T1000 (cell line): ENCODE measurements at places on chromosomes 16 and 17.

- DNase-seq, result no peak
Observed at GRCh38 chr17:74394275-74394950, 27.1 kb downstream of the GPR142 start.

GRCh38 chr17:31907342-31907962, 5.9 kb upstream of the UTP6 start:
- DNase-seq, result no peak

DNA sequence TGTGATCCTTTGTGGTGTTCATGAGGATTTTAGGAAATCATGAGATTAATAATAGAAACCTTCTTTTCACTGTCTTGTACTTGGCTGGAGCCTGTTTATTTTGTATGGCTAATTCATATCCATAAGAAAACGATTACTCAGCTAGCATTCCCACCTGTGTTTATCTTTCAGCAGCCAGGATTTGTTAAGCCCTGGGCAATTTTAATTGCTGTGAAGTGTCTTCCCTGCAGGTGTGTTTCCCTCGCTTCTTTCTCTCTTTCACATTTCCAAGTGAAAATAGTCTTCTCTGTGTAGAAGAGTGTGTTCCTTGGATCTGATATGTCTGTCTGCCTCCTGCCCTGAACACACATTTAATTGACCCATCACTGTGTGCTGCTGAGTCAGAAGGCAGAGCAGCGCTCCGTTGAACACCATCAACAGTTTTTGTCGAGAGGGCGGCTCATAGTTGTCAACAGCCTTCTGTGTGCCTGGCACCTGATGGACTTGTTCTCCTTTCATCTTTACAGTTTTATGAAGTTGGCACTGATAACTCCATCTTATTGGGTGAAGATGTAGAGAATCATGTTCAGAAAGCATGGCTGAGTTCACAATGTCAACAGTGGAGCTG, 83.2 kb downstream of the SPECC1 start:
- no peak for DNase-seq

- no peak for DNase-seq
Observed at GRCh38 chr16:57377080-57377841, 5.0 kb downstream of the CX3CL1 start.

DNA sequence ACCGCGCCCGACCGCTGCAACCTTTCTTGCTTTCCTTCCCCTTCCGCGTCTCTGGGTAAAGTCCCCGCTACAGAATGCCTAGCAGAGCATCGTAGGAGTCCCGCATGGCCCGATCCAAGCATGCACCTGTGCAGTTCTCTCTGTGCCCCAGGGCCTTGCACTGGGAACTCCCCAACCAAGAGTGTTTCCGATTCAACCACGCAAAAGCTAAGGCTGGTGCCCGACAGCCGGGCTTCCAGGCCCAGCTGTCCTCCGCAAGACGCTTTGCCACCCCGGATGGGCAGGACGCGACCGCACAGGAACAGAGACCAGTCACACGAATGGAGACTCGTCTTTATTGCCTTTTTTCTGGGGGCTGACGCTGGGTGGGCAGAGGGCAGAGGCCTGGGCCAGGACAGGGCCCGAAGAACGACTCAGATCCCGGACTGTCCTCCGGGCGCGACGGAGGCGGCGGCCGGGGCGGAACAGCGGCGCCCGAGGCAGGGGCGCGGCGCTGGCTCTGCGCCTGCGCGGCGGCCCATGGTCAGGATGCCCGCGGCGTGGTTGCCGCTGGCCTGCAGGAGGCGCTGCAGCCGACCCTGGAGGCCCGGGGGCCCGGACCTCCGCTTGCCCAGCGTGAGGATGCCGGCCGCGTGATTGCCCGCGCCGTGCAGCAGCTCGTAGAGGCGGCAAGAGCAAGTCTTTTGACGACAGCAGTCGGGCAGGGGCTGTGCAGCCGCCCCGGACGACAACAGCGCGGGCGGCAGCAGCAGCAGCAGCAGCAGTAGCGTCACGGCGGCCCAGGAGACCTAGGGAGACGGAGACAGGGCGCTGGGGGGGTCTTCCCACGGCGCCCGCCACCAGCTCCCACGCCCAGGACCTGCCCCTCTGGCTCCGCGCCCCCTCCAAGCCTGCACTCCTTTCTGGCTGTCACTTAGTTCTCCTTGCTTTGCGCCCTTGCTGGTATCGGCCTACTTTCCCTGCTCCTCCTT, 1.2 kb downstream of the HCRT start:
- no peak for DNase-seq
